Hair follicular keratinocyte (primary cell): ENCODE measurements at places on chromosomes 1 and 21. TPM values are rescaled to one million over a fixed set of nuclear protein-coding genes. Genes with fewer than 3 reads are reported as not detected.

The CACNA1E gene
- total RNA-seq, result not detected in 2 replicates

The CCDC181 gene
- total RNA-seq, result 0.31 TPM in 1 of 2 replicates, not detected in the other

The SFN gene
- total RNA-seq, result 1,687 and 1,807 TPM in 2 replicates

The ACOT11 gene
- 5.7 and 7.0 TPM in 2 replicates for total RNA-seq

The ZNF644 gene
- total RNA-seq, result 21.3 and 22.2 TPM in 2 replicates

The FAM78B gene
- 0.04 TPM in 1 of 2 replicates, not detected in the other for total RNA-seq

The VPS13D gene
- total RNA-seq, result 19.7 and 38.4 TPM in 2 replicates

The AKNAD1 gene
- total RNA-seq, result 0.15 TPM in 1 of 2 replicates, not detected in the other

The LRIF1 gene
- 11.2 and 18.7 TPM in 2 replicates for total RNA-seq

The SPRR2A gene
- 0.39 and 0.87 TPM in 2 replicates for total RNA-seq

The FCRL4 gene
- total RNA-seq, result not detected in 2 replicates

The DIP2A gene
- total RNA-seq, result 25.8 and 26.8 TPM in 2 replicates

The NDUFV3 gene
- total RNA-seq, result 41.7 and 47.2 TPM in 2 replicates

The PBX1 gene
- total RNA-seq, result 0.53 and 0.86 TPM in 2 replicates

The CLEC20A gene
- not detected in 2 replicates for total RNA-seq

The KPRP gene
- total RNA-seq, result 0.04 TPM in 1 of 2 replicates, not detected in the other

The FCN3 gene
- not detected in 2 replicates for total RNA-seq

The ADGRB2 gene
- 0.19 and 0.39 TPM in 2 replicates for total RNA-seq

The CHI3L2 gene
- total RNA-seq, result not detected in 2 replicates

The GPR25 gene
- total RNA-seq, result not detected in 2 replicates

The DNASE2B gene
- total RNA-seq, result not detected in 2 replicates

The ERICH3 gene
- not detected in 2 replicates for total RNA-seq

The NHLH1 gene
- total RNA-seq, result not detected in 2 replicates

The RAD54L gene
- total RNA-seq, result 3.1 and 7.3 TPM in 2 replicates
